ENCODE measurements at places on chromosomes 7 and 10.

GRCh38 chr7:20374399-20374798 is 43.7 kb downstream of the ITGB8 start:
- DNase-seq: no peak

DNA sequence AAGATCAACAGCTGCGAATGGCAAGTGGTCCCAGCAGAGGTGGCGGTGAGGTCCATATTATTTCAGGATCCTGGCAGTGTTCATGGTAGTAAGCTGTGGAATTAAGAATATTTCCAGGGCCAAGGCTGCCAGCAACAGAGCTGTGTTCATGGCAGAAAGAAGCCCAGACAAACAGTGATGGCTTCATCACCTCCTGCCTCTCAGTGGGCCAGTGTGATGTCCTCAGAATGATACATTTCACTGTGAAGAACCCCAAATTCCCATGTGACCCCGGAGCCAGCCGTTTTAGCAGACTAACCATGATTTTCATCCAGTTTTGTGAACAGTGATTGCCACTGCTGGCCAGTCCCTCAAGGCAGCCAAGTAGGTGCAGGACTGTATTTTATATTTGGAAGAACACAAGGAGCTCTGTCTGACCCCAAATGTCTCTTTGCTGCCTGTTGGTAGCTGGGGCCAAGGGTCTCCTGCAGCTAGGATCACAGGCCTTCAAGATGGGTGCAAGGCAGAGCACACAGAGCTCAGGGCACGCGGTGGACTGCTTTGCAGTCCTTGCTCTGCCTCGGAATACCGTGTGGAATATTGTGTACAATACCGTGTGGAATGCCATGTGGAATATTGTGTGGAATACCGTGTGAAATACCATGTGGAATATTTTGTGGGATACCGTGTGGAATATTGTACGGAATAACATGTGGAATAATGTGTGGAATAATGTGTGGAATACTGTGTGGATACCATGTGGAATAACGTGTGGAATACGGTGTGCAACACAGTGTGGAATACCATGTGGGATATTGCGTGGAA is 132.3 kb upstream of the CHST15 start:
- no peak for DNase-seq

DNA sequence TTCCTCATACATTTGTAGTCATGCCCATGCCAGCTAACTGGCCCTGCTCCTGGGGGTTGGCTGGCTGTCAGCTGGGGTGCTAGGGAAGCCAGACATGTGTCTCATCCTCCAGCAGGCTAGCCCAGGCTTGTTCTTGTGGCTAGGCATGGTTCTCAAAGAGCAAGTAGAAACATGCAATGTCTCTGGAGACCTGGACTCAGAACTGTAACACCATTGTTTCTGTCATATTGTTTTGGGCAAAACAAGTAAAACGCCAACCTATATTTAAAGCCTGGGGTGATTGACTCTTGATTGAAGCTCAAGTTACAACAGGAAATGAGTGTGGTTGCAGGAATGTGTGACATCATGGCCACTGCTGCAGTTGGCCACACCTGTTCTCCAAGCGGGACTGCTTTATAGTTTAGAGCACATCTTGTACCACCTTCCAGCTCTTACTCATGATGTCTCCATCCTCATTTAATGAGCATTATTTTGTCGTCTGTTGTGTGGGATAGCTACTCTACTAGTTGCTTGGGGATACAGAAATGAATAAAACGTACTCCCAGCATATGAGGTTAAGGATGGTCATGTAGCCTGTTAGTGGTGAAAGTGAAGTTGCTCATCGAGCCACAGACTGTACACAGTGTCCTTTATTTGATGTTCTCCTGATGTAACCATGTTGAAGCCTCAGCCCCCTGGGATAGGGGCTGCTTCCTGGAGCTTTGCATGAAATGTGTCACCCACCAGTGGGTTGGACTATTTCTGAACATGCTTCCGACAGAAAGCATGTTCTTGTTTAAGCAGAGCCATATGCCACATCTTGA is 168.4 kb downstream of the SORCS3 start:
- no peak for DNase-seq

- DNase-seq: no peak
Measured at GRCh38 chr7:129122751-129123509, 21.6 kb upstream of the TSPAN33 start.

- no peak for DNase-seq
Measured at GRCh38 chr10:34530778-34531177, 284.3 kb downstream of the PARD3 start.

DNA sequence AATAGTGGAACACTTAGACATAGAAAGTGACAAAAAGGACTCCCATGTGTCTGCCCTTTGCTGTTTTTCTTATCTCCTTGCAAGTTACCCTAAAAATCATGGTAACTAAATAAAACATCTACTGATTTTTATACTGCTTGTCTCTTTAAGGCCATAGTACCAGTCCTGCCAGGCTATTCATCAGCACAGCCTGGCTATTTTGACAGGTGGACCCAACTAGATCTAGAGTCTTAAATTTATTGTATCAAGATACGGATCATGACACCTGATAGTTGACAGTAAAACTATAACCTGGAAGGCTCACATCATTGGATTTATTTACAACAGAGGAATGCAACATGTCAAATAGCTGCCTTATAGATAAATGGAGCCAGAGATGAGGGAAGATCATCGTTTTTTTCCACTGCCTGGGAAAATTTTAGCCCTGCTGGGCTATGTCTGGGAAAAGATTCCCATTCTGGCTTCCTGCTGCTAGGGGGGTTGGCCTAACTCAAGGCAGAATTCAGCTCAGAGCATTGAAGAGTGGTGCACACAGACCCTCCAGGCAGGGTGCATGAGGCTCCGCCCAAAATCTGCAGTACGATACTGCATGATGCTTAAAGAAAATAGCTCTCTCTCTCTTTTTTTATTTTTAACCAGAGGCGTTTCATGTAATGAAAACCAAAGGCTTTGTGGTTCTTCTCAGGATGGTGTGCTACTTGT is 292.0 kb upstream of the FZD8 start:
- no peak for DNase-seq
